Hematopoietic multipotent progenitor cell treated with erythropoietin and hydrocortisone succinate and interleukin-3 and kit ligand, for 6 days (in vitro differentiated cells): ENCODE measurements at places on chromosomes 2 and 18.

DNA sequence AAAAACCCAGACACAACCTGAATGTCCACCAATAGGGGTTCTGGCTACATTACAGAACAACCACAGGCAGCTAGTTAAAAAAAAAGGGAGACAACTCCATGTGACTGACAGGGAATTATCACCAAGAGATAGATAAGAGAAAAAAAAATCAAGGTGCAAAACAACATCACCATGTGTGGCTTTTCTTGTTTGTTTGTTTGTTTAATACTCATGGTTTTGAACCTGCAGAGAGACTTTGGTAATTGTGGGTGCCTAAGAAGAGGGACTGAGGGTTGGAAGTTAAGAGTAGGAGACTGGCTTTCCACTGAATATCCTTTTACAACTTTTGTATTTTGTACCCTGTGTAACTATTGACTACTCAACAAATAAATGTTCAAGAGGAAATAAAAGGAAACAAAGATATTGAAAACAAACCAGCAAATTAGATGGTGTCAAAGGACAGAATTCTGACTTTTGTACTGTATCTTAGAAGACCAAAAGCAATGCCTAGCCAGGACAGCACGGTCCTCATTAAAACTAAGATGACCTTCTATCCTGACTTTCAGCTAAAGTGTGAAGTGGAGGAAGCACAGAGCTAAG is 22.5 kb upstream of the DNAJC27 start:
- no peak for DNase-seq

GRCh38 chr18:8660316-8660715 is 45.0 kb upstream of the MTCL1 start:
- DNase-seq: no peak

- DNase-seq: peak; percentile 34
Observed at GRCh38 chr18:3051718-3052410, 38.9 kb upstream of the LPIN2 start.

DNA sequence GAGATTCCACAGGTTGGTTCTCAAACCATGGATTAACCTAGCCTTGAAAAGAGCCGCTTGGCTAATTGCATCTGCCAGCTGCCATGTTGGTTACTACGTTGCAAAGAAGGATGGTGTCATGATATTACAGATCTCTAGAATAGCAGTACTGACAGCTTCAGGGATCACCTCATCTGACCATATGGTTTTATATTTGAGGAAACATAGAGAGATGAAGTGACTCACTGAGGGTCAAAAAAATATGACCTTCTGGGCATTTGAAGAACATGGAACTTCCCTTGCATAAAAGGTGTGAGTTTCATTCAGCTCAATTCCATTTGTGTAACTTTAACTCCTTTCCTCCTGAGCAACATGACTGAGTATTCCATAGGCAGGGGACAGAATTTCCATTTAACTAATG is 242.3 kb downstream of the SETBP1 start:
- DNase-seq: no peak

DNA sequence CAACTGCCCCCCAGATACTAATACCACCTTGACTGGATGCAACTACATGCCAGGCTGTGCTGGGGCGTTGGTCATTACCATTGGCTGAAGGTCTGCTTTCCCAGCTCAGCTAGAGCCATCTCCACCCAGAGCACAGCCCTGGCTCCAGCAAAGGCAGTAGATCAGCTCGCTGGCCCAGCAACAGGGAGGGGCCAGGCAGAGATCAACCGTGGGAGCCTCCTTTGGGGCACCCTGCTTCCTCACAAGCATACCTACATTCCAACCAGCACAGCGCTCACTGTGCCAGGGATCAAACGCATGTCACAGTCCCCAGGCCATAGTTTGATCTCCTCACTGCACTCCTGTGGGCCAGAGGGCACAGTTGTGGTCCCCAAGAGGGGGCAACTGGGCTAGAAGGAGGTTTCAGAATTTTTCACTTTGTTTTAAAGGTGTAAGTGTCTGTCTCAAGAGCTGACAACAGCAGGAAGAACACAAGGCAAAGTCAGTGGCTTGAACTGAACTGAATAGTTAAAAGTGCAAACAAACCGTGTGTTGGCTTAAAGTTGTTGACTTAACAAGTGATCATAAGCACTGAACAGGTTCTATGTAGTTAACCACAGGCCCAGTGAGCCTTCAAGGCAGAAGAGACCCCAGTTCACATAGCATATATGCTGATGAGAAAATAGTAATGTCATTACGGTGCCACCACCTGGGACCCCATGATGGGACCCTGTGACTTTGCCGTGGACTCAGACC is 70.1 kb upstream of the BZW1 start:
- DNase-seq: no peak

GRCh38 chr2:212908682-212909435 is 242.6 kb downstream of the IKZF2 start:
- DNase-seq: no peak

DNA sequence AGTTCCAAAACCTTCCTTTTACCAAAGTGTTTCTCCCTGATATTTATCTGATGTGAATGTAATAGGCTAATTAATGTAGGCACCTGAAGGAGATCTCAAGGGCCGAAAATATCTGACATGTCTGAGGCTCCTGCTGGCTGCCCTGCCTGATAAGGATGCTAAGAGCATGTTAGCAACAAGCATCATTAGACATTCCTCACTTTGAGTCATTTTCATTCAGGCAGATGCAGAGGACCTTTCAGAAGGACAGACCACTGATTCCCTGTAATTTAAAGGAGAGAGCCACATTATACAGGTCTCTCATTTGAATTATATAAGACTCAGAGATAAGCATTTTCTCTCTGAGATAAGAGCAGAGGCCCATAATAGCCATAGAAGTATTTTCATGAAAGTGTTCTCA is 222.4 kb upstream of the NCKAP5 start:
- DNase-seq: no peak

DNA sequence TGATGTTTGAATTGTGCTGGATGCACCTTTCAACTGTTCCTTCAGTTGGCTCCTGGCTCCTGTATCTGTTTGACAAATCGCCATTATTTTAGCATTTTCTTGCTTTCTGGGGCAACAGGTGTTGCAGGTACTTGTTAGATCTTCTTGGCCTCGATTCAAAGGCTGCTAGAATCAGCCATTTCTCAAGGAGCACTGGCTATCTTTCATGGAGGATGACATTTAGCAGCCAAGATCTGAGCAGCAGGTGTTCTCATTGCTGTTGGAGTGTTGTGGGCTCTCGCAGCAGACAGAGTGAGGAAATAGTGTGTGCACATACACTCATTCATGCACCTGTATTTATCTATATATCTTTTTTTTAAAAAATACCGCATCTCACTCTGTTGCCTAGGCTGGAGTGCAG is 52.2 kb downstream of the INPP5D start:
- DNase-seq: no peak

GRCh38 chr2:881204-881918 is 69.3 kb upstream of the SNTG2 start:
- DNase-seq: no peak

DNA sequence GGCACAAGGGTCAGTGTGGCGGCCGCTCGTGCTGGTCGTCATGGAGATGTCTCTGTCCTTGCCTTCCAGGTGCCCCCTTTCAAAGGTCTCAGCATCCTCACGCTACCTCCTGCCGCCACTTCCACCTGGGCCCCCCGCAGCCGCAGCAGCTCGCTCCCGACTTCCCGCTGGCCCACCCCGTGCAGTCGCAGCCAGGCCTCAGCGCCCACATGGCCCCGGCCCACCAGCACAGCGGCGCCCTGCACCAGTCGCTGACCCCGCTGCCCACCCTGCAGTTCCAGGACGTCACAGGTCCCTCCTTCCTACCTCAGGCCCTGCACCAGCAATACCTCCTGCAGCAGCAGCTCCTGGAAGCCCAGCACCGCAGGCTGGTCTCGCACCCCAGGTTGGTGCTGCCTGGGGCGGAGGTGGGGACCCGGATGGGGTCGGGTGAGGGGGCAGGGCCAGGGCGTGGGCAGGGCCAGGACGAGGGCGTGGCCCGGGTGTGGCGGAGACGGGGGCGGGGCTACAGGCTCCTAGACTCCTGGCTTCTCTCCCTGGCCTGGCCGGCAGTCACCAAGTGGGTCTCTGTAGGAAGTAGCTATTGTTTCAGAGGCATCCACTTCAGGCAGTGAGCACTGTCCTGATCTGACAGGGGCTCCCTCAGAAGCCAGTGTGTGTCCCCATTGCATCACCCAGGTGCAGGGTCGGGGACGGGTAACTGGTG is 223.7 kb downstream of the LOXHD1 start:
- peak; percentile 15 for DNase-seq

DNA sequence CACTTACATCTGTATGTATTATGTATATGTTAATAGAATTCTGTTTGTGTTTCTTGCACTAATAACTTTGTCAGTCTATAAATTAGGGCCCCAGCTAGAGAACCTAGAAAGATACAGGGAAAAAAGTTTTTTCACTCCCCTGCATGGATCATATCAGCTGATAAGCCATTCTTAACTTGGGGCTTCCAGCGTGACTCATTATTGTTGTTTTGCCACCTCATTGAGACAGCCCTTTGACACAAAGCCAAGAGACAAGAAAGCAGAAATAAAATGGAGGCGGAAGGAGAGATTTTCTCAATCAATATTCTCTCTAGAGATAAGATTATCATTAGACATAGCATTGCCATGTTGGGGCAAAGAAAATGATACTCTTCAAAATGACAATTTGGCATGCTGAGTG is 93.4 kb downstream of the AKAIN1 start:
- DNase-seq: peak; percentile 2

DNA sequence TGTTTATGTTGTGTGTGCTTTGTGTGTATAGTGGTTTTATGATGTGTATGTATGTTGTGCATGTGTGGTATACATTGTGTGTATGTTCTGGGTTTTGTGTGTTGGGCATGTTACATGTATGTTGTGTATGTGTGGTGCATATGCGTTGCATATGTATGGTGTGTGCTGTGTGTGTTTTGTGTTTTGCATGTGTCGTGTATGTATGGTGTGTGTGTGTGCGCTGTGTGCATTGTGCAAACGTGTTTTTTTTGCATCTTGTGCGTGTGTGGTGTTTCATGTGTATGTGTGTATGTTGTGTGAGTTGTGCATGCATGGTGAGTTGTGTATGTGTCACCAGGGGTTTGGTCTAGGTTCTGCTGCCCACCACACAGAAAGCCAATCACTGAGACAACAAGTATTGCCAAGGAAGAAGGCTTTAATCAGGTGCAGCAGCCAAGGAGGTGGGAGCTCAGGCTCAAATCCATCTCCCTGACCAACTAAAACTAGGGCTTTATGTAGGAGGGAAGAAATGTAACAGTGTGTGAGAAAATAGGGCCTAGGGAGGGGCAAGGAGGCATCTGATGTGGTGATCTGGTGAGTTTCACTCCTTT is 115.7 kb downstream of the FAM168B start:
- DNase-seq: no peak

DNA sequence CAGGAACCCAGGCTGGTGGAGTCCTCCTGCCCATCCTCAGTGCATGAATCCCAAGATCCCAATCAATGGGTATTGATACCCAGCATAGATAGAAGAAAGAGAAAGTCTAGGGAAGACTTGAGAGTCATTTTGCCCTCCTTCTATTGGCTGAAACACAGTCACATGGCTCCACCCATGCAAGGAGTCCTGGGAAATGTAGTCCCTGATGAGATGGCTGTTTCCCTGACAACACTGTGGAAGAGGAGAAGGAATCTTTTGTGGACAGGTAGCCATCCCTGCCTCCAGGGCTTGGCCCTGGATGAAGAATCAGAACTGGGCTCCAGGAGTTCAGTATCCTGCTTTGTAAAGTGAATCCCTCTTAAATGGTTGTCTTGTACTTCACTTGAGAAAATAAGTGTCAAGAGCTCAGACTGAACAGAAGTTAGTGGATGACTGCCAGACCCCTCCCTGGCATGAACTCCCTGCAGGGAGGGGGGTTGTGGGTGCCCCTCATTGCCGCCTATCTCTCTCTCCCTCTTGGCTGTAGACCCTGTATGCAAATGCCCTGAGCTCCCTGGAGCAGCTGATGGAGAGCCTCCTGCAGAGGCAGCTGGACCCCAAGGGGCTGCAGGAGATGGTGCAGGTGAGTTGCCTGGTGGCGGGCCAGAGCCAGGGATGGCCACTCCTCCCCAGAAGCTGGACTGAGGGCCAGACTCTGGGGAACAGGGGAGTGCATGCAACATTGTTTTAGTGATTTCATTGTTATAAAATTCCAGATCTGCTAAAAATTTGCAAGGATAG is 36.1 kb downstream of the MROH2A start:
- no peak for DNase-seq

DNA sequence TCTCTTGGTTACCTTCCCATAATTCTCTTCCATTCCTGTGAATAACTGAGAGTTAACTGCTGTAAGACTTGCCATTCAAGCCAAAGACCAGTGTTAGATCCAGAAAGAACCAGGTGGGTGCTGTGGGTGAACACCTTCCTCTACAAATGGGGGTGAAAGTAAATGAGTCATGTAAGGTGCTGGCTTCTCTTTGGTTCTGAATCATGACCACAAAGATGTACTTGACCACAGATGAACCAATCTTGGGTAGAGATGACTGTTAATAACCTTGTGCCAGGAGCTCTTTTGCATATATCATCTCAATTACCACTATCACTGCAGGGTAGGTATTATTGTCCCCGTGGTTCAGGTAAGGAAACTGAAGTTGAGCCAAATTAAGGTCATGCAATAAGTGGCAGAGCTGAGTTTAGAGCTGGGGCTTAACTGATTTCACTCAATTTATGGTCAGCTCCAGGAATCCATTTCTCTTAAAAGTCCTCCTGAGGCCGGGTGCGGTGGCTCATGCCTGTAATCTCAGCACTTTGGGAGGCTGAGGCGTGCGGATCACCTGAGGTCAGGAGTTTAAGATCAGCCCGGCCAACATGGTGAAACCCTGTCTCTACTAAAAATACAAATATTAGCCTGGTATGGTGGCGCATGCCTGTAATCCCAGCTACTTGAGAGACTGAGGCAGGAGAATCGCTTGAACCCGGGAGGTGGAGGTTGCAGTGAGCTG is 244.9 kb upstream of the CXCR4 start:
- DNase-seq: no peak

DNA sequence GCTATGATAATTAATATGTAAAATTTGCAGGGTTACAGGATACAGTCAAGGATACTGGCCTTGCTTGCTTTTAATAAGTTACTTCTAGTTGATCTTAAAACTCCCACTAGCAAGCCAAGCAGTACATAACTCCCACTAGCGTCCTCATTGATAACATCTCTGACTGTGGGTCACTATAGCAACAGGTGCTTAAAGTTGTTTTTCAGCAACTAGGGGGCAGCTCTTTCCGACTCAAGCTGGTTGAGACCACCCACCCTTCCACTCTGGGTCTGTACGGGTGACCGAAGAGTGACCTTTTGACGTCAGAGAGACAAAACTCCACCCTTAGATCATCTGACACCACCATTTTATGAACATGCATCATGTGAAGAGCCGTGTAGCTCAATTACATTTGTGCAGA is 208.6 kb downstream of the MYO1B start:
- DNase-seq: no peak
